Activated CD4-positive, alpha-beta T cell treated with anti-CD3 and anti-CD28 coated beads, Interleukin-2, amount 10 ng/mL, durations not matched to agents 24 days and 14 days (primary cell): ENCODE measurements at places on chromosomes 5 and 9. TPM values are rescaled to one million over a fixed set of nuclear protein-coding genes. Genes with fewer than 3 reads are reported as not detected.
A peak's percentile ranks its signal among the peaks of the same experiment; 100 is the strongest.

GRCh38 chr5:71892641-71893365, 173.7 kb downstream of the CARTPT start:
- peak; percentile 26 for DNase-seq

DNA sequence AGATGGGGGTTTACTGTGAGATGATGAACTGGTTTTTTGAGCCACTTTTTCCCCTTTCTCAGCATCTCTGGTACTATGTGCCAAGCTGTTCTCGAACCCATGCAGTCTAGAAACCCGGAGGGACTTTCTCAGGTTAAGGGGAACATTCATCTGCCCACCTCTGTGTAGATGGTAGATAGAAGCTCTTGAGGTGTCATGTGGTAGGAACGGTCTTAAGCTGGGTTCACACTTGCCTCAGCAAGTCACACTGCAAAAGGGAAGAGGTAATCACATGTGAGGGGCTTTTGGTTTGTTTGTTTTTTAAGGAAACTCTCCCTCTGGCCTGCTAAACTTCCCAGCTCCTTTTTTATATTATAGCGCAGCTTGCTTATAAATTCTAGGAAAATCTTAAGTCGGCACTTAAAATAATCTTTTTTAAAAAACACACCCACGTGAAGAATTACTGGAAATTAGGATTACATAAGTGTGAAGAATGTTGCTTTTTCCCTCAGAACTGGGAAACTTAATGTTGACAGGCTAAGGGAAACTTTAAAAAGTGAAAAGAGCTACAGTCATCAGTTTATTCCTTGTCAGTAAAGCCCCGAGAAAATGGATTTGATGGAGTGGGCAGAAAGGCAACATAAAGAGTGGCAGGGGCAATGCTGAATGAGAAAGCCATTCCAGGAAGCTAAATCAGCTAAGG, 430.3 kb downstream of the ARHGEF28 start:
- no peak for DNase-seq

MAT2B gene
- total RNA-seq = 104 and 105 TPM in 2 replicates

GRCh38 chr9:93828331-93829097, 126.6 kb downstream of the BARX1 start:
- DNase-seq = peak; percentile 36

DNA sequence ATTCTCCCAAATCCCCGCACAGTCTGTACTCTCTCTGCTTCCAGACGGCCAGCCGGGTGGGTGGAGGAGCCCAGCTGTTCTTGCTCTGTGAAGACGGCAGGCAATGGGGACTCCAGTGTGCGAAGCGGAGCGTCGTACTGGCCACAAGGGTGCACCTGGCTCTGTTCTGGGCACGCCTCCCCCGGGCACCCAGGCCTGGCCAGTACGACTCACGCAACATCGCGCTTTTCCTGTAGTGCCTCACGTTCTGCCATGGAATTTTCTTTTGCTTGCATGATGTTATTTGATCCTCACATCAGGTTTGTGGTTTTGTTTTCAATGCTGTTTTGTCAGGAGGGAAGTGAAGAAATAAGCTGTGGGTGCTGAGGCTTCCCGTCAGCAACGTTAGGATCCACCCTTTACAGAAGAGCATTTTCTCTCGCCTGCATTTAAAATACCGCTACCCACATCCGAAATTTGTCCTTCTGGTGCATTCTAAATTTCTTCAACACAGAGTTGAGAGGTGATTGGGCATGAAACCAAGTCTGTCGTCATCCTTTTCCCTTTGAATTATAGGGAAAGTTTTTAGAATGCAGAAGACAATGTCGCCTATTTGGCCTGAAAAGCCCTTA, 311.7 kb downstream of the TRIM36 start:
- DNase-seq = no peak

- DNase-seq = no peak
These were observed 5.0 kb downstream of the JADE2 start for GRCh38 chr5:134530301-134531077.

PCDHGA10 gene
- total RNA-seq = 0.07 and 0.21 TPM in 2 replicates

- DNase-seq = no peak
These were observed 27.6 kb upstream of the ATP6V1G1 start for GRCh38 chr9:114559830-114560513.

ARL10 gene
- total RNA-seq = 18.1 and 22.2 TPM in 2 replicates

GNA14 gene
- total RNA-seq = not detected in 2 replicates

GRCh38 chr9:36597412-36598178, 24.9 kb downstream of the MELK start:
- peak; percentile 67 for DNase-seq
